ENCODE measurements at places on chromosomes 16 and 17. TPM values are rescaled to one million over a fixed set of nuclear protein-coding genes. Genes with fewer than 3 reads are reported as not detected.
A peak's percentile ranks its signal among the peaks of the same experiment; 100 is the strongest.

PRKCA gene
- 30.3 TPM for total RNA-seq

MEIOB gene
- not detected for total RNA-seq

ASPA gene
- 7.3 TPM for total RNA-seq

RNF227 gene
- 9.3 TPM for total RNA-seq

CDH11 gene
- total RNA-seq: 105 TPM

TELO2 gene
- 29.8 TPM for total RNA-seq

MT1X gene
- total RNA-seq: 315 TPM

TSPAN10 gene
- not detected for total RNA-seq

TERB1 gene
- total RNA-seq: not detected

- no peak for DNase-seq
Measured at GRCh38 chr16:85348911-85349334, 236.7 kb upstream of the CIBAR2 start.

- no peak for DNase-seq
Measured at GRCh38 chr17:17609121-17609520, 17.6 kb upstream of the PEMT start.

DNA sequence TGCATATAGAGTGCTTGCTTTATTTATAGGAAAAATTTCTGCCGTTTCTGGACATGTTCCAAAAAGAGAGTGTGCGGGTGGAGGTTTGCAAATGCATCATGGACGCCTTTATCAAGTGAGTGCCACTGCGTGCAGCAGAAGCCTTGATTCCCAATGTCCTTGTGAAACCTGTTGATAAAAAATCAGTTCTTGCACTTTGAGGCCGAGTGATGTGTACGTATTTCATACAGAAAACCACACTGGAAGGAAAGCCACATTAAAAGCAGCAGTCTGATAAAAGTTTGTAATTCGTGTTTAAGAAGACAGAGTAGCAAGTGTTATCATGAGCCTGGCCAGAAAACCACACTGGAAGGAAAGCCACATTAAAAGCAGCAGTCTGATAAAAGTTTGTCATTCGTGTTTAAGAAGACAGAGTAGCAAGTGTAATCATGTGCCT is 78.0 kb downstream of the KNOP1 start:
- no peak for DNase-seq

DNA sequence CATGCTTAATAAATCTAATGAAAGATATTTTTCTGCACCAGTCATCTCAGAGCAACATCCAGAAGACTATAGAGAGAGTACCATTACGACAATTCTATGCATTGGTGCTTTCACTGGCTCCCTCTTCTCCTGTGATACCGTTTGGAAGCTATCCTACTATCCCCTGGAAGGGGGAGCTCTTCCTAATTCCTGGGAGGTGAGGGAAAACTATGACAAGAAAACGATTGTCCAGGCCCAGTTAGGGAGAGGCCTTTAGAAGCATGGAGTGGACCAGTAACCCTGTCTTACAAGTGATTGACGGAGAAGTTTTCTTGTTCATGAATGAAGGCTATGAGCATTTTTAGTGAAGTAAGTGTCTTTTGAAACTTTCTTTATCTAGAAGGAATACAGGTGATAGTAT is 150.2 kb downstream of the TANC2 start:
- DNase-seq: no peak

DNA sequence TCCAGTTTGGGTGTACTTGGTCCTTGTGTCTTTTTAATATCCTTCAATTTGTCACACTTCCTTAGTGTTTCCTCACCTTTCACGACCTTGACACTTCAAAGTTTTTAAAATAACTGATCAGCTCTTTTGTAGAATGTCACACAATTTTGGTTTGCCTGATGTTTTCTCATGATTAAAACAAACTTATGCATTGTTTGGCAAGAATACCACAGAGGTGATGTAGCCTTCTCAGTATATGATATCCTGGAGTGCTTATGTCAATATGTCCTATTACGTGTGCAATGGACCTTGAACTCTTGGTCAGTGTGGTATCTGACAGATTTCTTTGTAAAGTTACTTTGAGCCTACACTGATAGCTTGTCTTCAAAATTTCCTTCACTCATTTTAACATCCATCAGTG is 297.4 kb downstream of the CNTNAP4 start:
- peak; percentile 51 for DNase-seq

DNA sequence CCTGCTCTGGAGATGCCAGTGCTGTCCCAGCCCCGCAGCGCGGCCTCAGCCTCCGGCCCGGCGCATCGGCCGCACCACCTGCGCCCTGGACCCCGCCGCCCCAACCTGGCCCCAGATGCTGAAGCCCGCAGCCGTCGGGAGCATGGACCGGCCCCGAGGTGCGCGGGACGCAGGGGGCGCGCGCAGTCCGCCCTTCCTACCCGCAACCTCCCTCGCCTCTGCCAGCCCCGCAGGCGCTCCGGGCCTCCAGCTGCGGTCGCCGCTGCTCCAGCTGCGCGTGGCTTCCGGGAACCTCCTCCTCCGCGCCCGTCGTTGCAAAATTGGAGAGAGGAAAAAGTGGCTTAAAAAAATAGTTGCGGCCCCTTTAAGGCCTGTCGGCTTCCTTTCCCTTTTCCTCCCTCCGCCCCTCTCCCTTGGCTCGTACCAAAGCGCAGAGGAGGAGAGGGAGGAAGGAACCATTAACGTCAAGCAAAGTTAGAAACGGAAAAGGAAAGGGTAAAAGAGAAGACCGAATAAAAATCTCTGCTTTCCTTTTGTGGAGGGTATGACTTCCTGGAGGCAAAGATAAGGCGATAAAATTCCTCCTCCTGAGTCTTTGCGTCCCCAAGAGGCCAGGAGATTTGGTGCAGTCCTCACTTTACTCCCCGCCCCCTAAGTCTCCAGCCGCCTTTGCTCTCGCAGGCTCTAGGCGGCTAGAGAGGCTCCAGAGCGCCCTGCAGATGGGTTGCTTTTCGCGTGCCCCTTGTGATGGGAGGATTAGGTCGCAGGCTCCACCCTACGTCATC is at the start of gene CDIPT:
Gene CDIPT (minus strand): TSS at position 343 of the 785 bp plus-strand sequence. CDS start 369 bp downstream, outside the sequence.
- DNase-seq: peak; percentile 99

GRCh38 chr17:74776990-74777389 is 845 bp upstream of the NAT9 start:
- DNase-seq: no peak

GRCh38 chr17:17180741-17181525 is 25.2 kb downstream of the PLD6 start:
- DNase-seq: no peak

DNA sequence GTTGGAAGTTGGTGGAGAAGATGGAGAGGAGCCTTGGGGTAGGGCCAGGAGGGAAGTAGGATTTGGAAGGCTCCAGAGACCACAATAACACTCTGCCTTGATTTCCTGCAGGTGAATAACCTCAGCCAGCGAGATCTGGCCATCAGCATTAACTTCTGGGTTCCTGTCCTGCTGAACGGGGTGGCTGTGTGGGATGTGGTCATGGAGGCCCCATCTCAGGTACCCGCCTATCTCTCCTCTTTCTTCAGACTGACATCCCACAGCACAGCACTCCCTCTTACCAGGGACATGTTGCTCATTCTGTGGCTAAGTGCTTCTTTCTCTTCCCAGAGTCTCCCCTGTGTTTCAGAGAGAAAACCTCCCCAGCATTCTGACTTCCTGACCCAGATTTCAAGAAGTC is 4.9 kb downstream of the COX6A2 start:
- DNase-seq: no peak
